ENCODE measurements at places on chromosomes 2 and 18.

- DNase-seq, result peak; percentile 92
These were observed 16.9 kb downstream of the STEAP3 start for GRCh38 chr2:119240311-119241204.

DNA sequence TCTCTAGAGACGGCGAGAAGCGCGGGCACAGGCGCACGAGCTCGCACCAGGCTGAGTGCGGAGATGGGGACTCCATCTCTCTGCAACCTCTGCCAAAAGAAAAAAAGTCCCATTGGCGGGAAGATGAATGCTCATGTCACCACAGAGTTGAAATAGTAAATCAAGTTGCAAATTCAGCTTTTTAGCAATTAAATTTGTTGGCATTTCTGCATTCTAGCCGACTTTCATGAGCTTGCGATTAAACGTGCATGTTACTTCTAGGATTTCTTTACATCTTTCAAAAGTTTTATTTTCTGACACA is 588 bp downstream of the CHAC2 start:
- no peak for DNase-seq

GRCh38 chr2:217431577-217432269 is 571.1 kb downstream of the TNS1 start:
- no peak for DNase-seq

GRCh38 chr2:25400576-25401216 is 59.0 kb upstream of the DNMT3A start:
- no peak for DNase-seq

- DNase-seq, result no peak
These were observed 28.3 kb downstream of the CDC42EP3 start for GRCh38 chr2:37642907-37643729.

DNA sequence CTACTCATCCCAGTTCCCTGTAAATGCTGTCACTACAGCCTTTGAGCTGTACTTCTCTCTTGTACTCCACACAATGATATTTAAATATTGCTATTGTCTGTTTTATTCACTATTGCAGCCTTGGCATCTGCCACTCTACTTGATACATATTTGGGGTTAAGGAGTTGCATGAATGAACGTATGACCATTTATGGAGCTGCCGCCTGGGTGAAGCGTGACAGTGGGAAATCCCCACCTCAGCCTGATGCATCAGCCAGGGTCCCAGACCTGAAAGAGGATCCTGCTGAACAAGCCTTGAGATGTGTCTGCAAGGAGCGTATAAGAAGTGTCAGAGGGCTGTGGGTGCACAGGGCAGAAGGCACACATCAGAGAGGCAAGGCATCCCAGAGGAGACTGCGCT is 39.1 kb downstream of the MRPL35 start:
- DNase-seq, result no peak

- DNase-seq, result peak; percentile 90
These were observed 75.1 kb downstream of the SH3BP4 start for GRCh38 chr2:235026649-235027557.

GRCh38 chr18:79899609-79900445 is 51.6 kb downstream of the SLC66A2 start:
- DNase-seq, result no peak

GRCh38 chr18:5250603-5251002 is 44.9 kb downstream of the ZBTB14 start:
- DNase-seq, result no peak

DNA sequence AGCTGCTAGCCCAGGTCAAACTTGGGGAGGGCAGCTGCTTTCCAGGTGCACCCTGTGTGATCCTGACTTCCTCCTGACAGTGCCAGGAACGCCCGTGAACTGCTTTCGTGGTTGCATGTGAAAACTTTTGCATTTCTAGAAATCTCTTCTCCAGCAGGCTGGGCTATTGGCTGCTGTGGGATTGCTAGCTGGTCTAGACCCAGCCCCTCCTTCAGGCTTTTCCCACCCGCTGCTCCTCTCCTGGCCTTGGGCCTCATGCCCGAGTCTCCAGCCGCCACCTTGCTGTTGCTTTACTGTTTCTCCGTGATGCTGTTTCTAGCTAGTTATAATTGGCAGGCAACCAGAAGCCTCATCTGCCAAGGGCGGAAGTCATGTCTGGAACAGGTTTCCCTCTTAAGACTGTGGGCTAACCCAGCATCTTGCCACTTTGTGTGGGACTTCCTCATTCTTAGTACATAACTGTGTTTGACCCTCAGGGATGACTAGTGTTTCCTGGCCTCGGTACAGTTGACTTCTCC is 27.0 kb upstream of the MGAT4A start:
- DNase-seq, result peak; percentile 68

DNA sequence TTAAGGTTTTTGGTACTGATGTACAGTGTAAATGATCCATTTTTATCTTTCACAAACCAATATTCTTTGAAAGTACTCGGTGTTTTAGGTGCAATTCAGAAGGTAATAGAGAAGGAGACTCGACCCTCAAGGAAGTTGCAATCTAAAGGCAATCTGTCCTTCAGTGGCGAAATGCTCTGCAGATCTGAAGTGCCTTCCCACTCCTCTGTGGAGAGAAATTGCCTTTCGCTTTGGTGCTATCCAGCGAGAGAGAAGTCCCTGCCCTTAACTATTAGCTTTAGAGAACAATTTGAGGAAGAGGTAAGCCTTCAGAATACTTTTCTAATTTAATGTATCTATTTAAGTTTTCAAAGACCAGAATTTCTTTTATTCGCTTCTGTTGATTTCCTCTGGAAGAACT is 371.8 kb upstream of the FANCL start:
- no peak for DNase-seq

DNA sequence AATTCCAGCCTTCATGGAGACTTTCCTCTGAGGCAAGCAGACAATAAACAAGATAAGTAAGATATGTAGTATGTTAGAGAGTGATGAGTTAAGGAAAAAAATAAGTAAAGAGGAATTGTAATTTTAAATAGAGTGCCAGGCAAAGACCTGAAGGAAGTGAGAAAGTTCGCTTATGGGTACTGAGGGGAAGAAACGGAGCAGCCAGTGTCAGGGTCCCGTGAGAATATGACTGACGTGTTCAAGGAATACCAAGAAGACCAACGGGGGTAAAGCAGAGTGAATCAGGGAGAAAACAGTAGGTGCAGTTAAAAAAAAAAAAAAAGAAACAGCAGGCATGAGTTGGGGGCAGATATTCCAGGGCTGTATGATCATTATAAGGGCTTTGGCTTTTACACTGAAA is 45.1 kb downstream of the ARHGEF33 start:
- no peak for DNase-seq

GRCh38 chr2:172693529-172694455 is 41.9 kb upstream of the RAPGEF4 start:
- no peak for DNase-seq

GRCh38 chr2:240432820-240433801 is 2.4 kb upstream of the GPC1 start:
- DNase-seq, result peak; percentile 56

DNA sequence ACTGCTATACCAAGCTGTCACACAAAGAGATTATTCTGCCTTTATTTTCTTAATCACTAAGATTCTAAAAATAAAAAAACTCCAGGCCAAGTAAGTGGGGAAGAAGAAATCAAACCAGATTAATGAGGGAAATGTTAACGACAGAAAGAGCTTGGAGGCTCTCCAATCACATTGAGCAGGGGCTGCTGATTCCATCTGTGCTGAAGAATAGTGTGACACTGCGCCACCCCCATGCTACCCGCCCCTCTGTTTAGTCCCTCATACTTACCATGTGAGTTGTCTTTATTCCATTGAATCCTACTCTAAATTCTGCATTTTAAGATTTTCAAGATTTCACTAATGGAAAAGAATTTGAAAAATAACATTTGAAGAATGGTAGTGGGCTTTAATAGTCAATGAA is 998.0 kb upstream of the CDH2 start:
- DNase-seq, result no peak

GRCh38 chr18:77304268-77304667 is 54.6 kb downstream of the GALR1 start:
- no peak for DNase-seq

DNA sequence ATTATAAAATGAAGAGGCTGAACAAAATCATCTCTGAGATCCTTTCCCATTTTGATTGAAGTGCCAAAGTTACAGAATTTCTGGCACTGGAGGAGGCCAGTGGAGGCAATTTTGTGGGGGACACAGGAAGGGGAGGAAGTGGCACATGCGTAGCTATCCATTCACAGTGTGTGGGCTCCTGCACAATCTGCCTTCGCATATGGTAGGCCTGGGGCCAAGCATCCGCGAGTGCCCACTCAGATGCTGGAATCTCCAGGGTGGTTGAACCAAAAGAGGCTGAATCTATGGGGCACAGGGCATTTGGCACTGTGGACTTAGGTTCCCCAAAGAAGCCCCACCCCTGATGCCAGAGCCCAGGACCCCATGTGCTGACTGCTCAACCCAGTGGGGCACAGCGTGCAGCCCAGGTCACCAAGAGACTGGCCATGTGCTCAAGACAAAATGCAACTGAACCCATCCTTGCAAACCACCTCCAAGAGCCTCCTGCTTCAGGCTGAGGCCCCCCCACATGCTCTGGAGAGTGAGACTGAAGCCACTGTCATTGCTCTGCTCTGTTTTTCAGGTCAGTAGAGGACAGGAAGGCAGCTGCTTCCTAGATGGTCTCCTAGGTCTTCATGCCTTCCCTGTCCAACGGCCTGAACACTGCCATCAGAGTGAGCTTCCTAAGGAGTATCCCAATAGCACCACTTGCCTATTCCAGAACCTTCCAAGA is 28.5 kb downstream of the ST8SIA5 start:
- no peak for DNase-seq

DNA sequence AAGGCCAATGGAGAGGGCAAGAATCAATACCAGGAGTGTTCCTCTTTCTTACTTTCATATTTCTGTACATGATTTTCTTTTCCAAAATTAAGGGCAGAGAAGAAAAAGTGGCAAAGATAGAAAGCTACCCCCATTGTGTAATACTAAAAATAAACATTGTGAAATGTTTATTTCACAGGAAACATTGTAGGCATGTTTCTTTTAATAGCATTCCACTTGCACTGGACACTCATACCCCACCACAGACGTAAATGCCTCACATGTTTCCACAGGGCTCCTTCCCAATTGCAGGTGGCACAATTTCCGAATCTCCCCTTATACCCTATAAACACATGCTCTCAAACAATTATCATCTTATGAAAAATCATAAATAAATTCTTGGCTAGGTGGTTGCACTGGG is 645.1 kb upstream of the SETBP1 start:
- DNase-seq, result no peak

DNA sequence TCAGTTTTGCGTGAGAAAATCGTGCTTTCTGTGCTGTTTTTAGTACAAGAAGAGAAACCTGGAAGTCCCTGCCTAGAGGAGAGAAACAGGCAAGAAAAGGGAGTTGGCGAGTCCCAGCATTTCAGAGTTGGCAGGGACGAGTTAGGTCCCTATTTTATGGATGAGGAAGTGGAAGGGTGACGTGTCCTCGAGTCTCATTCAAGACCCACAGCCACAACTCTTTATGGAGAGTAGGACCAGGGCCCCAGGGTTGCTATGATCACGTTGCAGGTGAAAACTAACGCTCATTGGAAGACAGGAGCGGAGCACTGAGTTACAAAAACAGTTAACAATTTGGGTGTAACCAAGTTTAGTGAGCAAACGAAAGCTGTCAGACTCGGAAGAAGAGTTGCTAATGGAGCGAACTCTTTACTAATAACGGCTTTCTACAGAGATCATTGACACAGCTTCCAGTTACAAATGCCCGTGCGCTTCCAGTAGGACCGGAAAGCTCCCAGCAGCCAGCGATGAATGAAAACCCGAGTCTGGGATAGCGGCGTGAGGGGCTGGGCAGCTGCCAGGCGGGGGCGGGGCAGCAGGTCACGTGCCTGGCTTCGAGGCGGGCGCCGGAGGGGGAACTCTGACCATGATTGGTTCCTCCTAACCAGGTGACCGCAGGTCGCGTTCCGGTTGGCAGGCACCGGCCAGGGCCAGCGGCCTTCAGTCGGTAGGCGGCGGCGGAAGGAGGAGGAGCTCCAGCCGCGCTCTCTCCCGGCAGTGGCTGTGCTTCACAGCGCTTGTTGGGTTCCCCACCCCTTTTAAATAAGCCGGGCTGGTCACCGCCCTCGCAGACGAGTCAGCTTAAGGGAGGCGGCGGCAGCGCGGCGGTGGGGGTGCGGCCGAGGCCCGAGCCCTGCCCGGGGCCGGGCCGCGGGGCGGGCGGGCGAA is at the start of gene CCNYL1:
Gene CCNYL1 (plus strand): TSS at position 827 of the 927 bp plus-strand sequence. CDS start 257 bp downstream, outside the sequence.
- peak; percentile 99 for DNase-seq

- DNase-seq, result no peak
These were observed 173.3 kb downstream of the OSR1 start for GRCh38 chr2:19185086-19185485.

DNA sequence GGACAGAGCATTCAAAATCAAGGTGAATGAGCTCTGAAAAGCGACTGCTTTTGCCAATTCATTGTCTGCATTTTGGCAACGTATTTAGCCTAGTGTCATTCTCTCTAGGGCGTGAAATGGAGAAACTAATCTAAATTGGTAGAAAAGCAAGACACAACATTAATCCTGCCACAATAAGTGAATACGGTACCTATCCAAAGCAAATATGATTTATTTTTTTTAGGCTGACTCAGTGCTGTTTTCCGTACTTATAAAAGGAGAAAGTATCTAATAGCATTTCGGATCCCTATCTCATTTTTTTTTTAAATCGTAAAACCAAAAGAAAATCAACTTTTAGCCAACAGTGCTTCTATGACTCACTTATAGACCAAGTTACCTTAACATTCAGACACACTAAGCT is 672.5 kb downstream of the LRP1B start:
- no peak for DNase-seq

DNA sequence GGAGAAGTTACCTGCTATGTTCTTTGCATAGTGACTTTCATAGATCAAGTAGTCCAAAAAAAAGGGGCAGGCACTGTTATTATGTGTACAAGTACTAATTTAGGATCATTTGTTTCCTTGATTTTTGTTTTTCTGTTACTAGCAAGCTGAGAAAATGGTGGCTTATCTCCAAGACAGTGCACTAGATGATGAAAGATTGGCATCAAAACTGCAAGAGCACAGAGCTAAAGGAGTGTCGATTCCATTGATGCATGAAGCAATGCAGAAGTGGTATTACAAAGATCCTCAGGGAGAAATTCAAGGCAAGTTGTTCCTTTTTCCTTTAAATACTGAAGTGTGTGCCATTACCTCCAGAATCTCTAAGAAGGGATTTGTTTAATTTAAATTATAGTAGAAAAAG is 19.6 kb upstream of the KCNJ13 start:
- no peak for DNase-seq

- no peak for DNase-seq
These were observed 9.5 kb downstream of the PSD4 start for GRCh38 chr2:113183264-113183663.

GRCh38 chr2:74858281-74858680 is 24.4 kb downstream of the HK2 start:
- no peak for DNase-seq

All from pancreas (tissue), 10 donors.